Stomach (tissue), 19 donors: ENCODE measurements at places on chromosomes 7 and 10. TPM values are rescaled to one million over a fixed set of nuclear protein-coding genes. Genes with fewer than 3 reads are reported as not detected.

DNA sequence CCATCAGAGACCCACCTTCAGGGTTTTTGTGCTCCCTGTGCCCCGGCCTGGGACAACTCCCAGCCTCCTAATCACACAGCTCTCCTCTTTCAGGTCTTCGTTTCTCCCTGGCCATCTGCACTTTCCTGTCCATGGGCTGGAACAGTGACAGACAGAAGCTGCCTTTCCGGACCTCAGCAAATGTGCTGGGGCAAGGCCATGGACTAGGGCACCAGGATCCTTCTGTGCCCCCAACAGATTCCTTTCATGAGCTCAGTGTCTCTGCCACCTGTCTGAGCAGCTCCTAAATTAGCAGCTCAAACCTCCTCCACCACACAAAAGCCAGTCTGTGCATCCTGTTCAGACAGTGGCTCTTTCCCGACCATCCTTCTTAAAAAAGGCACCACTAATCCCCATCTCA lies 41.9 kb upstream of the FRMD4A start:
- DNase-seq: no peak

KEL gene
- 0.85 TPM for polyA plus RNA-seq

GRCh38 chr10:87068281-87068680 lies 26.4 kb downstream of the GLUD1 start:
- DNase-seq: no peak

DNA sequence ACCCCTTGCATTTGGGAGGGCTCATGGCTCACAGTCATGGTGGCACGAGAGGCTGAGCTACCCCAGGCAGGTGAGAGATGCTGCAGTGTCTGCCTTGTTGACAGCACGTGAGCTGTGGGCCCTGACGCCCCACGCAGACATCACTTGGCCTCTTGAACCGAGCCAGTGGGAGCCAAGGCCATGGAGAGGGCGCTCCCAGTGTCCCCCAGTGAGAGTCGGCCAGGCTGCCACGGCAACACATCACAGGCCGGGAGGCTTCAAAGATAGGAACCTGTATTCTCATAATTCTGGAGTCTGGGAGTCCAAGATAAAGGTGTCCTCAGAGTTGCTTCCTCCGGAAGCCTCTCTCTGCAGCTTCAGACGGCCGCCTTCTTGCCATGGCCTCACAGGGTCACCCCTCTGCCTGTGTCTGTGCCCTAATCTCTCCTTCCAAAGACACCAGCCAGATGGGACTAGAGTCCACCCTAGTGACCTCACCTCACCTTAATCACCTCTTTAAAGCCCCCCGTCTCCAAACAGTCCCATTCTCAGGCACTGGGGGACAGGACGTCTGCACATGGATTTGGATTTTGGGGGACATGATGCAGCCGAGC lies 119.6 kb downstream of the KLF6 start:
- no peak for DNase-seq

MEOX2 gene
- 0.12 TPM for polyA plus RNA-seq

GRCh38 chr7:124652237-124652636 lies 113.4 kb downstream of the GPR37 start:
- no peak for DNase-seq

DNA sequence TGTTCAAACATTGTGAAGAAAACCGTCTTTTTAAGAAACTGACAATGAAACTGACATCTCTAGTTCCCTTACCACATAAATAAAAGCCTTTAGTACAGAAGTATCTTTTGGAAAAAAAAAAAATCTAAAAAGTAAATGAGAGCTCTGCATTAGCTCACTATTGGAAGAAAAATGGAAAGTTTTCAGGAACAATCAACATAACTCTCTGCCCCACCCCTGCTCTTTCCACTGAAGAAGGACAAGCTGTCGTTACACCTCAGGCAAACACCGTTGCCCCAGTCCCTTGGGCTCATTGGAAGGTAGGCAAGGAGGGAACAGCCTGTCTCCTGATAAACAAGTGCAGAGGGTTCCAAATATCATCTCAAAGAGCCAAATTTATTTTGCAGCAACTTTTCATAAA lies 22.4 kb upstream of the C1QL3 start:
- DNase-seq: no peak

LRIT2 gene
- polyA plus RNA-seq: not detected

GRCh38 chr7:13286916-13287315 lies 599.5 kb downstream of the ARL4A start:
- no peak for DNase-seq

SUGCT gene
- 1.4 TPM for polyA plus RNA-seq

GRCh38 chr7:112833082-112833481 lies 42.9 kb upstream of the TMEM168 start:
- no peak for DNase-seq

DNA sequence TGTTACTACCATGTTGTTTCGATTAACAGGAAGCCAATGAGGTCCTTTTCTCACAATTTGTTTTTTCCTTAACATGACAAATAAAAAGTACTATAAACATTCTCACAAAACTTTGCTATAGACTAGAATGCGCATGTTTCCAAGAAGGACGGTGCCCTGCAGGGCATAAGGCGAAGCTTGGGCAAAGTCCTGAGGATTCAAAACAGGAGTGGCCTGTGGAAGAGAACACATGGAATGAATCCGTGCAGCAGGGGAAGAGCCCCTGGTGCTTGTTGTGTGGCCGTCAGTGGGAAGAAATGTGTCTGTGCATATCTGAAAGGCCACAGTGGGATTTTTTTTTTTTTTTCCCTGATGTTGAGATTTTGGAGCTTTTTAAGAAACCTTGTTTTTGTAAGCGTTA lies 67.6 kb downstream of the ITGA8 start:
- DNase-seq: no peak

GRCh38 chr7:99843808-99844207 lies 16.0 kb downstream of the CYP3A43 start:
- no peak for DNase-seq

TLX1 gene
- not detected for polyA plus RNA-seq

DNA sequence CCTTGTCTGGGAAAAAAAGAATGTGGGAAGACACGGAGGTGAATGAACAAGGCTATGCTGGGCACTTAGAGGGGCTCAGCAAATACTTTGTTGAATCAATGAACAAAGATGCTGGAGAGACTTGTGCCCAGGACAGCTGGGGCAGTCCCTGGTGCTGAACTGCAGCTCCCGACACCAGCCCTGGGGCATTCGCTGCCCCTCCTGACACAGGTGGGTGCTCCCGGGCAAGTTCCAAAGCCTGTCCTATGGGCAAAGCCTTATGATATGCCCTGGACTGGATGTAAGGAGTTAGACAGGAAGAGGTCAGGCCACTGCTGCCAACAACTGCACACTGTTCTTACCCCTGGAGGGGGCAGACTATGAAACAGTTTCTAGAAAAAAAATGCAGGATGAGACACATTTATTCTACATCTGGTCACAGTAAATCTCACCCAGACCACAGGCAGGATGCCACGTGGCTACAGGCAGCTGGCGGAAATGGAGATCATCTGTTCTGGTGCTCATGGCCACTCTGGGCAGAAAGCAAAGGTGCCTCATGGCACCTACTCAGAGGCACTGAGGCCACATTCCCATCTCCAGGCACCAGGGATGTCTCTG lies 21.9 kb upstream of the FRAT2 start:
- no peak for DNase-seq

POM121L12 gene
- not detected for polyA plus RNA-seq

DNA sequence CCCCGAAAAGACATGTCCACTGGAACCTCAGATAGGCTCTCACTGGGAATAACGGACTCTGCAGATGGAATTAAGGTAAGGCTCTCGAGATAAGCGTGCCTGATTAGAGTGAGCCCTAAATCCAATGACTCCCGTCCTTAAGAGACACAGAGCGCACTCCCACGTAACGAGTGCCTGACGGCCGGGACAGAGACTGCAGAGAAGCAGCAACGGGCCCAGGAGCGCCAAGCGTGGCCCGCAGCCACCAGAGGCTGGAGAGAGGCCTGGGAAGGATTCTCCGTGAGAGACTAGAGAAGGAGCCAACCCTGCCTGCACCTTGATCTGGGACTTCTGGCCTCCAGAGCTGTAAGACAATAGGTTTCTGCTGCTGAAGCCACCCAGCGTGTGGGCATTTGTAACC lies 20.0 kb upstream of the TNRC18 start:
- no peak for DNase-seq

PIK3AP1 gene
- polyA plus RNA-seq: 3.4 TPM

DNA sequence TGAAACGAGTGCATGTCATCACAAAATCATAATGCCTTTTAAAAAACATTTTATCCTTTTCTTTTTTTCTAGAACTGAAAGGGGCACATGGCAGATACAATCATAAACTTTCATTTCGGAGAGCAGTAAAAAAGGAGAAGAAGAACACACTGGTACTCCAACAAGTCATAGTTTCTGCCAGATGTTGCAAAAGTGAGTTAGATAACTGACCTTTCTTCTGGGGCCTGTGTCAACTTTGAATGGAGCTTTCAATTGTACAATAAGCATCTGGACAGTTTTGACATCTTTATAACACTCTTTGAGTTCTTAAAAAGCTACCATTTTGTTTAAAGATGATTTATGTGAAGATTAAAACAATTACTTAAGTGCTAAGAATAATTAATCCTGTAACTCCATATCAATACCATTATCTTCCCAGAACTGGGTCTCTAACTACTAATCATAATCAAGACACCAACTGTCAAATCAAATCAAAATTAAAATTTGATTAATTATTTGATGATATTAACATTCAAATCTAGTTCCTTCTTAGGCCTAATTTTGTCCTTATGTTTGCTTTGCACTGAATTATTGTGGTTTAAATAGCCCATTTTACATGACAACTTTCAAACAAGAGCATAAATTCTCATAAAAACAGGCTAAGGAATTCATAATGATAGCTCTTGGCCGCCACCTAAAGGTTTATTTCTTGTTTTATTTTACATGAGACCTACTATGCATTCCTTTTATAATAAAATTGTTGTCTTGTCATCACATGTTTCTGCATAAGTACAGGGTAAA lies 19.5 kb upstream of the ITGB8 start:
- peak; percentile 62 for DNase-seq

- no peak for DNase-seq
Observed at GRCh38 chr10:17122052-17122451, 7.6 kb downstream of the CUBN start.

- no peak for DNase-seq
Observed at GRCh38 chr10:75507469-75507868, 76.0 kb downstream of the LRMDA start.

- peak; percentile 74 for DNase-seq
Observed at GRCh38 chr10:113957013-113957412, 86.7 kb upstream of the ADRB1 start.

GRCh38 chr10:472241-472910 lies 217.1 kb downstream of the DIP2C start:
- no peak for DNase-seq

DNA sequence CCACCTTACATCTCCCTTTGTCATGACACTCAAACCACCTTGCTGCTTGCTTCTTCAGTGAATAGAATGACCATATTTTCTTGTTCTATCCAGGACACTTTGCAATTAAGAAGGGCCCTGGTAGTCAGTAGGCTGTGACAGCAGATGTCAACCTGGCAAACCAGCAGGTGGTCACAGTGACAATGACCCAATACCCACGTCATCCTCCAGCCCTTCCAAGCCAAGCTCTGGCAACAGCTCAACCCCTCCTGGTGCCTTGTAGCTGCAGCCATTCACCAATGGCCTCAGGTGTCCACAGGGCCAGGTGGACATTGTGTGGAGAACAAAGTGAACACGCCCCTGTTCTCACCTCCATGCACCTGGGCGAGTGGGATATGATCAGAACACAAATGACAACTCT lies 87.6 kb upstream of the MACROH2A2 start:
- no peak for DNase-seq

VAX1 gene
- not detected for polyA plus RNA-seq

GRCh38 chr10:71216751-71217265 lies 4.4 kb downstream of the UNC5B start:
- DNase-seq: peak; percentile 38

GRCh38 chr7:137961200-137962177 lies 40.4 kb downstream of the CREB3L2 start:
- no peak for DNase-seq

DNA sequence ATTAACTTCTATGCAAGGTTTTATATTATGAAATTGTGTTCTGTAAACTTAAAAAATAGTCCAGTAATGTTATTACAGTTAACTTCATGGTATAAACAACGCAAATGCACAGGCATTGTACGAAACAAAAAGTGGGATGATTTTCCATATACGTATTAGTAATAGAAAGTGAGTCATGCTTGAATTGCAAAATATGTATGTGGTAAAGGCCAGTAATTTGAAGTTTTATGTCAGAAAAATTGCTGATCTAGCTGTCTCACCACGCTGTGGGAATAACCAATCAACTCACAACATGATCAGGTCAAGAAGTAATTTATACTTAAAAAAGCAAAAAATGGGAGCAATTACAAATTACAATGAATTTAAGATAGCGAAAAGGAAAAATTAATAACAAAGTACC lies 37.0 kb upstream of the GLI3 start:
- DNase-seq: no peak

AKR1C2 gene
- polyA plus RNA-seq: 507 TPM

DNA sequence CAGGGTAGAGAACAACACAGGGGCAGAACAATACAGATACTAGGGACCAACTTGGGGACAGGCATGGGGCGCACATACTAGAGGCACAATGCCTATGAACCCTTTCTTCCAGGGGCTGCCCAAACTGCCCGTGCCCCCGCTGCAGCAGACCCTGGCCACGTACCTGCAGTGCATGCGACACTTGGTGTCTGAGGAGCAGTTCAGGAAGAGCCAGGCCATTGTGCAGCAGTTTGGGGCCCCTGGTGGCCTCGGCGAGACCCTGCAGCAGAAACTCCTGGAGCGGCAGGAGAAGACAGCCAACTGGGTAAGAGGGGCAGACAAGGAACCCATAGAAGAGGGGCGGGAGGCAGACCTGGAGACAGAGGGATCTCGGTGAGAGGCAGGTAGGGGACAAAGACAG lies 5.8 kb downstream of the CHAT start:
- no peak for DNase-seq

DNA sequence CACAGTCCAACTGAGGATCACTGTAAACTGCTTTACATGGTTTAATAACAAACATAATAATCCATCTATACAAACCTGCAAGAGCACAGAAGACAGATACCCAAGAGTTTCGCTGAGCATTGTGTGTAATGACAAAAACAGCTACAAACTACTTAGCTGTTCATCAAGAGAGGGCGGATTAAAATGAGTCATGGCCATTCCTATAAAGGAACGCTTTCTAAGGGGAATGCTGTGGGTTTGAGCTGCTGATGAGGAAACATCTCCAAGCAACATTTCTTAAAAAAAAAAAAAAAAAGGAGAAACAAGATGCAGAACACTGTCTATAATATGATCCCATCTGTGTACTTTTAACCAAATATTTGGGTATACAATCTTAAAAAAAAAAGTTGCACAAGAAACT lies 33.8 kb downstream of the VOPP1 start:
- no peak for DNase-seq

GRCh38 chr7:106034383-106034782 lies 71.3 kb downstream of the CDHR3 start:
- DNase-seq: no peak

C1QL3 gene
- not detected for polyA plus RNA-seq

CCDC201 gene
- not detected for polyA plus RNA-seq

CYP3A7 gene
- not detected for polyA plus RNA-seq

- no peak for DNase-seq
Observed at GRCh38 chr10:24408365-24408764, 199.4 kb downstream of the KIAA1217 start.

EDRF1 gene
- polyA plus RNA-seq: 5.8 TPM
